Mesothelial cell of epicardium (in vitro differentiated cells): ENCODE measurements at places on chromosomes 3 and 15.

DNA sequence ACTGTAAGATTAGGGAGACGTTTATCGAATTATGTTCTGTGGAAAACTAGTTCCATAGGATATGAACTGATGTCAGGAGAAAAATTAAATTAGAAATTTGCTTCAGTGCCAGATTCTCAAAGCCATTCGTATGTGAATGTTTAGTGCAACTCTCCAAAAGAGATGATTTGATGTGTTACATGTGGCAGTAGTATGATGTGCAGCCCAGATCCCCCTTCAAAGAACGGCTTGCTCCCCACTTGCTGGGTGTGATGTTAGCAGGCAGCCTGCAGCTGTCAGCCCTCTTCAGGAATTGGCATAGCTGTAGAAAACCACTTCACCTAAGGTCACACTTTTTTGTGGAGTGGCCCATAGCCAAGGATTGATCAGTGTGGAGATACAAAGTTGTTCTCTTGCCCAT lies 127.0 kb upstream of the CCDC54 start:
- no peak overlapping the region for H3K27ac ChIP-seq
- no peaks in the 10 kb centered on the region for H3K27me3 ChIP-seq
- peaks cover 4% of the 10 kb centered on the region for H3K4me1 ChIP-seq
- no peak for DNase-seq
- H3K4me3 ChIP-seq: no peak overlapping the region
- peaks cover 36% of the 10 kb centered on the region for H3K36me3 ChIP-seq

DNA sequence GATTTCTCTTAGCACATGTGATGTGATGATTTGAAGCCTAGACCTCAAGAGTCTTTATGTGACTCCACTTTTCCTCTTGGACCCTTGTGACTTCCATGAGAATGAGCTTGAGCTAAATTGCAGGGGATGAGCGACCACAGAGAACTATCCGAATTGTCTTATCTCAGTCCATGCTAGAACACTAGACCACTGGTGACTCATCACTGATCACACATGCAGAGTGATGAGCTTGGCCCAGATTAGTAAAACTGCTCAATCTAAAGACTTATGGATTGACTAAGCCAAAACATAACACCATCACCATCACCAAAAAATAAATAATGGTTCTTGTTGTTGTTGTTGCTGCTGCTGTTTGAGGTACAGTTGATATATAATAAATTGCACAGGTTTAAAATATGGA lies 114.1 kb upstream of the CFAP20DC start:
- no peak for DNase-seq
- no peak overlapping the region for H3K27ac ChIP-seq
- H3K4me1 ChIP-seq: peaks cover 2% of the 10 kb centered on the region
- H3K36me3 ChIP-seq: no peaks in the 10 kb centered on the region

DNA sequence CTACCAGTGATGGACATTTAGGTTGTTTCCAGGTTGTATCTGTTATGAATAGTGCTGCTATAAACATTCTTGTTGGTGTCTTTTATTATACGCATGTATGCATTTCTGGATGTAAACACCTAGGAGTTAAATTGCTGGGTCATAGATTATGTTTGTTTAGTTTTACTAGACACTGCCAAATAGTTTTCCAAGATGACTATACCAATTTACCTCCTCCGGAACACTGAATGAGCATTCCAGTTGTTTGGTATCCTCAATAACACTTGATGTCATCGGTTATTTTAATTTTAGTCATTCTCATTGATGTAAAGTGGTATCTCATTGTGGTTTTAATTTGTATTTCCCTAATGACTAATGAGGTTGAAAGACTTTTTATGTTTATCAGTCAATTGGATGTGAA lies 36.6 kb upstream of the ARID3B start:
- no peak overlapping the region for H3K4me3 ChIP-seq
- H3K27me3 ChIP-seq: no peaks in the 10 kb centered on the region
- no peak overlapping the region for H3K27ac ChIP-seq
- DNase-seq: no peak
- peaks cover 12% of the 10 kb centered on the region for H3K36me3 ChIP-seq
- no peaks in the 10 kb centered on the region for H3K4me1 ChIP-seq

- no peaks in the 10 kb centered on the region for H3K36me3 ChIP-seq
- H3K4me1 ChIP-seq: no peaks in the 10 kb centered on the region
- DNase-seq: no peak
- H3K27me3 ChIP-seq: peaks cover 17% of the 10 kb centered on the region
These were observed 185.2 kb downstream of the CPNE4 start for GRCh38 chr3:131849616-131850015.

DNA sequence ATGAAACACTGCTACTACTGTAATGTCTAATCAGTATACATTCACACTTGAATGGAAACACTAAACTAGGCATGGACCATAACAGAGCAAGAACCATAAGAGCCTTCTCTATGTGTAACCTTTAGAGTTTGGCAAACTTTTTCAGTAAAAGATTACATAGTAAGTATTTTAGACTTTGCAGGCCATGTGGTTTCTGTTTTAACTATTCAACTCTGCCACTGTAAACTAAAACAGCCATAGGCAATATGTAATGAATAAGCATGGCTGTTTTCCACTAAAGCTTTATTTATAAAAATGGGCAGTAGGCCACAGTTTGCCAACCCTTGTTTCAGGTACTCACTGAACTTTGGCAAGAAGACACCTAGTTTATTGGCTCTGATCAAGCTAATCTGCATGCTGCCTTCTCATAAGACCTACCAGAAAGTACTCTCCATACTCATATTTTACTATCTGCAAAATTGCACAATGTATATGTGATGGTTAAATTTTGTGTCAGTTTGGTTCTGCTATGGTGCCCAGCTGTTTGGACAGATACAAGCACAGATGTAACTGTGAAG lies 46.0 kb downstream of the UACA start:
- no peak overlapping the region for H3K4me3 ChIP-seq
- H3K4me1 ChIP-seq: peaks cover 47% of the 10 kb centered on the region
- H3K36me3 ChIP-seq: no peaks in the 10 kb centered on the region
- peak overlapping the region; percentile 37 for H3K27ac ChIP-seq
- DNase-seq: no peak

GRCh38 chr3:308597-309321 lies 112.2 kb downstream of the CHL1 start:
- no peak for DNase-seq
- H3K27ac ChIP-seq: no peak overlapping the region
- no peak overlapping the region for H3K4me3 ChIP-seq
- H3K4me1 ChIP-seq: no peaks in the 10 kb centered on the region

GRCh38 chr3:72482589-72483321 lies 365.5 kb downstream of the SHQ1 start:
- no peak for DNase-seq
- H3K27me3 ChIP-seq: no peaks in the 10 kb centered on the region
- no peaks in the 10 kb centered on the region for H3K36me3 ChIP-seq
- H3K4me1 ChIP-seq: peaks cover 21% of the 10 kb centered on the region

DNA sequence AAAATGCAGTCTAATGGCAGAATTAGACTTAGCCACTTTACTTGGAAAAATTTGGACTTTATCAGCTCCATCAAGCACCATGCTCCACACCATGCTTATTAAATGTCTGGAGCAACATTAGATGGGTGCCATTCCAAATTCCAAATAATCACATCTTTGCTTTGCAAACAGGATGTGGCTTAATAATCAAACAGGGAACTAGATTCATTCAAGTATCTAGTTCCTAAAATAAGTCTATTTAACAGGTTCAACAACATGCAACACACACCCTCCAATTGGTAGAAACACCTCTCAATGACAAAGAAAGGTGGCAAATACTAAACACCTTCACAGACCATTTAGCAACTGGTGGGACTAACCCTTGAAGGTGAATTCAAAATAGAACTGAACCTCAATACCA lies 3.5 kb downstream of the HEXA start:
- no peak for DNase-seq
- H3K4me1 ChIP-seq: peaks cover 33% of the 10 kb centered on the region
- no peak overlapping the region for H3K27ac ChIP-seq
- H3K4me3 ChIP-seq: no peak overlapping the region
- no peaks in the 10 kb centered on the region for H3K27me3 ChIP-seq
